ENCODE measurements at places on chromosomes 5 and 9.

GRCh38 chr9:124220946-124221451 lies 36.8 kb upstream of the NEK6 start:
- peak; percentile 73 for DNase-seq

- no peak for DNase-seq
These were observed 1034.8 kb downstream of the MAT2B start for GRCh38 chr5:164540174-164540573.

DNA sequence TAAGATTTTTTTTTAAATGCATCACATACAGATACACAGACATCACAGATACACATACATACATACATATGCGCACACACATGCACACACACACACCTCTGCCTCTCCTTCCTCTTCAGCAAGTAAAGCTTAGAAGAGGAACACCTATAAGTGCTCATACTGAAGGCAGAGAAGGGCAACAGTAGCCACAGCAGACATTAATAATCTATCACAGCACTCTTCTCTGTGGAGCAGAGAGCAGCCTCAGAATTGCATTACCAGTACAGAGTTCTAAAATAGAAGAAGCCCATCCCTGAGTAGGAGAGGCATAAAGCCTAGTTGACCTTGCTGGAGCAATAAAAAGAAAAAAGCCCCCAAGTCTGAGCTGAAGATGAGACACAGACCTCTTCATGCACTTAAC lies 110.6 kb downstream of the MLLT3 start:
- DNase-seq = no peak

- DNase-seq = no peak
These were observed 196.4 kb downstream of the CDK5RAP2 start for GRCh38 chr9:120383611-120383998.

GRCh38 chr5:175059687-175060211 lies 335.4 kb downstream of the MSX2 start:
- no peak for DNase-seq

DNA sequence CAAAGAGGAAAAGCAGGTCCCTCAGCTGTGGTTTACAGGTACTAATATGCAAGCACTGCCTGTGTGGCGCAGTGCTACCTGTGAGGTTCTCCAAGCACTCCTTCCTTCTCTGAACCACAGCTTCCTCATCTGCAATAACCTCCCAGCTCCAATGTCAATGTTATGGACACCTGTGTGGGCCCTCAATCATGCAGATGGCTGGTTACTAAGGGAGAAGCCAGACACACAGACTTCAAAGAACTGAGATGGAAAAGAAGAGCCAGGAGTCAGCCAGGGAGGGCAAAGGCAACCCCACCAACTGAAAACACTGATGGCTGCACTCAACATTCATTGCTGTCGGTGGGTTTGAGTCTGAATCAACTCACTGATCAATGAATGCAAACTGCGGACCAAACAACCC lies 77.7 kb downstream of the NR6A1 start:
- DNase-seq = no peak

All from lung microvascular endothelial cell (primary cell).